Naive B cell (primary cell): ENCODE measurements at places on chromosomes 4 and X. TPM values are rescaled to one million over a fixed set of nuclear protein-coding genes. Genes with fewer than 3 reads are reported as not detected.

Gene USP26
- not detected for polyA plus RNA-seq

DNA sequence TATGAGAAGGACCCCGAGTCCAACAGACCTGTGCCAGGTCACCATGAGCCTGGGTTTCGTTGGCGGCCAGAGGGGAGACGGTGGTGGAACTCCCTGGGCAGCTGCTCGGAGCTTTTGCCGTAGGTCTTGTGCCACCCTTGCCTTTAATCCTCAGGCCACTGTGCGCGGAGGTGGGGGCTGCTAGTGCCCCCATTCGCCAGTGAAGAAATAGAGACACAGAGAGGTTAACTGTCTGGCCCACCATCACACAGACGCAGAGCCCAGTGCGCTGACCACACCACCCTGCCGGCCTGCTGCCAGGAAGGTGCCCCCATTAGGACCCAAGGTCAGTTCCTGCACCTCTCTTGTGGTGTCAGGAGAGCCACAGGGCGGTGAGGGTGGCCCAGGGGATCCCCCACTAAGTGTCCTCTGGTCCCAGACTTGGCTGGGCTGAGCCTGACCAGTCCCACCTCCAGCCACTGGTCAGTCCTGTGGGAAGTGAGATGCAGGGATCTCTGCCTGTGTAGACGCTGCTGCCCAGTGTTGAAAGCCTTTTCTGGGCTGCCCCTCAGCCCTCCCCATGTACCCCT is 28.3 kb upstream of the HTRA3 start:
- no peak overlapping the region for H3K27ac ChIP-seq
- H3K4me1 ChIP-seq: no peaks in the 10 kb centered on the region
- H3K4me3 ChIP-seq: no peak overlapping the region
- H3K36me3 ChIP-seq: peaks cover 7% of the 10 kb centered on the region

- no peak overlapping the region for H3K4me3 ChIP-seq
- H3K4me1 ChIP-seq: peaks cover 10% of the 10 kb centered on the region
- no peak overlapping the region for H3K27ac ChIP-seq
- no peaks in the 10 kb centered on the region for H3K27me3 ChIP-seq
Observed at GRCh38 chr4:54318904-54319303, 89.8 kb downstream of the PDGFRA start.

DNA sequence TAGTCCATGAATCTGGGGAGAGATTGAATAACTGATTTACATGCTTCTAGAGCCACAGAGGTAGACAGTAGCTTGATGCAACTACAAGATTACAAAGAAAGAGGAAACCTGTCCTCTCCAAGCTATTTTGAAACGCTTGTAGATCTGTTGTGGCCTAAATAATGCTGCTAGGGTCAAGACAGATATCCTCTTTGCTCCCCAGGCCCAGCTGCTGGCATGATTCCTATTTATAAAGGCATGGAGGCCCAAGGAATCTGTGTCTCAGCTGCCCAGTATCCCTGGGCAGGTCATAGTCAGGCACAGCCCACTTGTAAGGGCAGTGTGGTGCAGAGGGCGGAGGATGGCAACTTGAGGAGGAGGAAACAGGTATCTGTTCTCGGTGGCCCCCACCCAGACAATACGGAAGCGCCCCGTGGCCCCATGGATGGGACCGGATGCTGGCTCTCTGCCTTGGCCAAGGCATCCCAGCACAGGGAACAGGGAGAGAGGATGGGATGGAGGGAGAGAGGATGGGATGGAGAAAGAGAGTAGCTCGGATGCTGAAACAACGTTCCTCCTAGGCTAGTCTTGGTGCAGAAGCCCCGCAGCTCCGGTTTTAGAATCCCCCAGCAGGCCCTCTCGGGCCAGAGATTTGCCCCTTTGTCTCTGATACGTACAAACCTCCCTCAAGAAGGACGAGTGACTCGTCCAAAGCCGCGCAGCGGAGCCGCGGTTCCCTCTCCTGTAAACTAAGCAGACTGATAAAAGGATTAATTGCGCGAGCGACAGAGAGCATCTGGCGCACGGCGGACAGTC is 767 bp upstream of the SMIM20 start:
- DNase-seq: peak; percentile 62
- peak overlapping the region; percentile 99 for H3K4me3 ChIP-seq
- no peaks in the 10 kb centered on the region for H3K27me3 ChIP-seq
- peak overlapping the region; percentile 97 for H3K27ac ChIP-seq
- peaks cover 55% of the 10 kb centered on the region for H3K4me1 ChIP-seq
- no peaks in the 10 kb centered on the region for H3K36me3 ChIP-seq

DNA sequence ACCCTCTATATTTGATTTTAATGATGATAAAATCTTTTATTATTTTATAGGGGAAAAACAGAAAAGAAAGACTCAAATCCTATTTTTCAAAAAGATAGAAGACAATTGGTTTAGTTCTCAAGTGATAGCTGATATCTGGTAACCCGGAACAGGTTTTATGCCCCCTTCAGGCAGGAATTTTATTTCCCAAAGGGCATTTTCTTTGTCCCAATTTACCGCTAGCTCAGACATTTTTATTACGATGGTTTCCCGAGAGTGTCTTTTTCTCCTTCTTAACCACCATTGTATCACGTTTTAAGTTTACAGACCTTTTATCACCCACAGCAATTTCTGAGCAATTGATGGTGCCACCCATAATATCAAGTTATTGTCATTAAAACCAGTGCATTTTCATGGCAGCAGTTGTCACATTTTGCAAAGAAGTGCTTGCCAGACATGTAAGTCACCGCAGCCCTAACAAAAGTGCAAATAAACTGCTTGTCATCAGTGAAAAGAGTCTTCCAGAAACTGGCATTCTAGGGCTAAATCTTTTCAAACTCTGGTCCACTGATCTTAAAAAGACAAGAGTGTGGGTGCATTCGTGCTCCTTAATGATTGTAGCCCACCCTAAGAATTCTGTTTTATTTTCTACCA is 204.8 kb upstream of the VCX start:
- no peak overlapping the region for H3K27ac ChIP-seq
- no peaks in the 10 kb centered on the region for H3K36me3 ChIP-seq
- DNase-seq: no peak
- no peak overlapping the region for H3K4me3 ChIP-seq
- H3K27me3 ChIP-seq: no peaks in the 10 kb centered on the region

DNA sequence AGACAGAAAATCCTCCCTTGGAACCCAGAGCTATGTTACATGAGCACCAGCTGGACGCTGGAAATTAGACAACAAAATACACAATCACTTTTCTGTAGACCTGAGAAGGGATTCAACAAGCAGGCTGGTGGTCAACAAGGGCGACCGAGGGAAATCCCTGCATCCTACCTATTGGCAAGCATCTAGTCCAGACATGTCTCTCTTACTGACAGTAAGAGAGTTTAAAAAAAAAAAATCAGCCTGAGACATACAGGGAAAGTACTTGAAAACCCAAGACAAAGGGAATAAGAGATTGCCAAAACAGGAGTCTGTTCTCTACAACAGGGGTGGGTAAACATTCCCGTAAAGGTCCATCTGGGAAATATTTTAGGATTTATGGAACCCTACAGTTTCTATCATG is 108.0 kb downstream of the KDR start:
- no peaks in the 10 kb centered on the region for H3K36me3 ChIP-seq
- no peak overlapping the region for H3K4me3 ChIP-seq
- DNase-seq: no peak
- H3K27ac ChIP-seq: no peak overlapping the region
- peaks cover 19% of the 10 kb centered on the region for H3K27me3 ChIP-seq
- H3K4me1 ChIP-seq: no peaks in the 10 kb centered on the region
